ENCODE measurements at places on chromosomes 16 and 17. TPM values are rescaled to one million over a fixed set of nuclear protein-coding genes. Genes with fewer than 3 reads are reported as not detected.

SLC52A1 gene
- not detected for total RNA-seq

HBM gene
- total RNA-seq = not detected

KRT20 gene
- total RNA-seq = not detected

TEX14 gene
- under 0.01 TPM for total RNA-seq

NUBP2 gene
- 45.8 TPM for total RNA-seq

TBX4 gene
- total RNA-seq = not detected

TOX3 gene
- total RNA-seq = not detected

IL21R gene
- 0.79 TPM for total RNA-seq

KRT24 gene
- not detected for total RNA-seq

NARF gene
- total RNA-seq = 23.3 TPM

PGAP6 gene
- total RNA-seq = 108 TPM

KIF2B gene
- total RNA-seq = not detected

ICAM2 gene
- total RNA-seq = 44.0 TPM

NAT9 gene
- 36.7 TPM for total RNA-seq

DHX40 gene
- 62.3 TPM for total RNA-seq

PRSS36 gene
- total RNA-seq = 0.53 TPM

DNASE1 gene
- 15.4 TPM for total RNA-seq

GAST gene
- not detected for total RNA-seq

DPEP3 gene
- not detected for total RNA-seq

CNTNAP1 gene
- 25.1 TPM for total RNA-seq

WNK4 gene
- 0.06 TPM for total RNA-seq

IL34 gene
- total RNA-seq = 74.2 TPM

ZDHHC1 gene
- total RNA-seq = 6.3 TPM

TMED6 gene
- 0.13 TPM for total RNA-seq

PRR29 gene
- total RNA-seq = 1.5 TPM

KDM6B gene
- 3.6 TPM for total RNA-seq

KRTAP4-7 gene
- total RNA-seq = not detected

NPB gene
- total RNA-seq = 0.37 TPM

TNFRSF17 gene
- not detected for total RNA-seq

SECTM1 gene
- 5.5 TPM for total RNA-seq

CTRL gene
- 0.75 TPM for total RNA-seq

PPP4C gene
- total RNA-seq = 192 TPM

Data from aortic smooth muscle cell (primary cell).